Pons (tissue), 1 donor: ENCODE measurements at places on chromosomes 12 and 14.

GRCh38 chr12:41904041-41904440 is 240.6 kb downstream of the GXYLT1 start:
- no peak for DNase-seq

DNA sequence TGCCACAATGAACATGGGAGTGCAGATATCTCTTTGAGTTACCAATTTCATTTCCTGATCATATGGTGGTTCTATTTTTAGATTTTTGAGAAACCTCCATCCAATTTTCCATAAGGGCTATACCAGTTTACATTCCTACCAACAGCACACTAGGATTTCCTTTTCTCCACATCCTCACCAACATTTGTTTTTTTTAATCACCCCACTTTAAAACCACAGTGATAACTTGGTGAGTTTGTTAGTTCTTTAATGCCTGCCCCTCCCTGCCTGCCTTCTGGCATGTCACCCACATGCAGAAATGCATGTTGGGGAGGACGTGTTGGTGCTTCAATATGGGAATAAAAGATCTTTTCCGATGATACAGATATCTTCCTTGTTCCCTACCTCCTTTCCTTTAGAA is 167.9 kb downstream of the CAND1 start:
- no peak for DNase-seq

DNA sequence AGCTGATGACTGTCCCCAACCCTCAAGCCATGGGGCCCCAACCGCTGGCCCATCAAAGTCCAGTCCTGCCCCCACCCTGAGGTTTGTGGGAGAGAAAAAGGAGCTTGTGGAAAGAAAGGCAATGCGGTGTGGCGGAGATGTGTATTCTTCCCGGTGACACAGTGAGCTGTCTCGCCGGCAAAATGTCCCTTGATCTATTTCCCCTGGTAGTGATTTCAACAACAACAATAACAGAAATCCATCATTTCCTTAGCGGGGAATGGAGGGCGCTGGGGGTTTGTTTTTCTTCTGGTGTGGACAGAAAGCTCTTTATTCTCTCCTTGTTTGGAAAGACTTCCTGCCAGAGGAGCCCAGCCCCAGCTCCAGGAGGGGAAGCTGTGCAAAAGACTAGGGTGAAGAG is 93.7 kb upstream of the LHX5 start:
- no peak for DNase-seq

GRCh38 chr12:1884651-1885050 is 33.8 kb downstream of the CACNA2D4 start:
- DNase-seq: no peak

DNA sequence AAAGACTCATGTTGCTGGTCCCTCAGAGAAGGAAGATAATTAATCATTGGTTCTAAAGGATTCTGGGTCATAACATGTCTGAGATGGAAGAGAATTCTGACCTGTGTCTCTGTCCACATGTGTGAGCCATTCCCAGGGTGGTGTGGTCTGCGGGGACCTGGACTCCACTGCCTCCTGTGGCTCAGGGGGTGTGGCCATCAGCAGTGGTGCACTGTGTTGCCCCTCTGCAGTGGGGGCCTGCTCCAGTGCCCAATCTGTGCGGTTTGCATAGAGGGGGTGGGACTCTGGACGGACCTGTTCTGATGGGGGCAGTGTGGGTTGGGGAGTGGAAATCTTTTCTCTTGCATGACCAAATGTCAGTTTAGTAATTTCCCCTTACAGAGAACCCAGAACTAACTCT is 13.5 kb downstream of the KRT85 start:
- no peak for DNase-seq

DNA sequence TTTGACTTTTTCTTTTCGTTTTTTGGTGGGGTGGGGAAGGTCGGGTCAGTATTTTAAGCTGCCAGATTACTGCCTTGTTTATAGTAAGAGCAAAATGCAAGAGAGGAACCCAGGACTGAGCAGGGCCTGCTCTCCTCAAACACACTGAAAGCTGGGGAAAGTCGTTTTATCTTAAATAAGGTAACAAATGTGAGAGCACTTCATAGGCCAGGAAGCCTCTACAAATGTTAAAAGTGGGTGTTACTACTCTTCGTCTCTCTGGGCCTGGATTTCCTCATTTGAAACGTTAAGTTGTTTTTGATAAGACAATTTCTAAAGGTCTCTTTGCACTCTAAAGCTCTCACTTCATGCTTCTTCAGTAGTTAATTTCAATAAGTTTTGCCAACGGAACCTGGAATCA is 33.8 kb downstream of the PLEKHG7 start:
- no peak for DNase-seq

DNA sequence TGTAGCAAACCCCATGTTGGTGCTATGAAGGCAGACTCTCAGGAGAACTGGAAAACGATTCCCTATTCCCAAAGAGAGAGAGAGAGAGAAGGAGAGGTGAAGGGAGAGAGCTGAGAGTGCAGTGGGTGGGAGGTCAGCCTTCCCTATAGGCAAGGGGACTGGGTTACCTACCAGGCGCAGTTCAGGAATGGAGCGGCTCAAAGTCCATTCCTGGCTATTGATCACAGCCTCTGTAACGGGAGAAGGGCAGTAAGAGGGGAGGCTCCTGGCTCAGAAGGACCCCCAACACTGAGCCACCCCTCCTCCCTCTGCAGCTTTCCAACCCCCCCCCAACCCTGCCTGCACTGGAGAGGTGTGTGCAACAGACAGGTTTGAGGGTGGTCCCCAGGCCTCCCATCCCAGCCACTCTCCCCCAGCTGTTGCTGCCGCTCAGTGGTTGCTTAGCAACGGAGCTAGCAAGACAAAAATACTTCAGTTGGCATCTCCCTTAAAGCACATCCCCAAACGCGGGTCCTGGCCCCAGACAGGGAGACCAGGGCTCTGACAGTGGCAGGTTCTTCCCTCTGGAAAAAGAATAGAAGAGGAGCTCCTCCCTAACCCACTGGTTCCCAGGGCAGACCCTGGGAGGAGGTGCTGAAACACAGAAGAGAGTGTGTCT is 3.2 kb downstream of the AGAP2 start:
- no peak for DNase-seq
